ENCODE measurements at places on chromosomes 12 and 14. TPM values are rescaled to one million over a fixed set of nuclear protein-coding genes. Genes with fewer than 3 reads are reported as not detected.

GRCh38 chr12:503111-503761 lies 43.5 kb downstream of the B4GALNT3 start:
- DNase-seq, result no peak

DNA sequence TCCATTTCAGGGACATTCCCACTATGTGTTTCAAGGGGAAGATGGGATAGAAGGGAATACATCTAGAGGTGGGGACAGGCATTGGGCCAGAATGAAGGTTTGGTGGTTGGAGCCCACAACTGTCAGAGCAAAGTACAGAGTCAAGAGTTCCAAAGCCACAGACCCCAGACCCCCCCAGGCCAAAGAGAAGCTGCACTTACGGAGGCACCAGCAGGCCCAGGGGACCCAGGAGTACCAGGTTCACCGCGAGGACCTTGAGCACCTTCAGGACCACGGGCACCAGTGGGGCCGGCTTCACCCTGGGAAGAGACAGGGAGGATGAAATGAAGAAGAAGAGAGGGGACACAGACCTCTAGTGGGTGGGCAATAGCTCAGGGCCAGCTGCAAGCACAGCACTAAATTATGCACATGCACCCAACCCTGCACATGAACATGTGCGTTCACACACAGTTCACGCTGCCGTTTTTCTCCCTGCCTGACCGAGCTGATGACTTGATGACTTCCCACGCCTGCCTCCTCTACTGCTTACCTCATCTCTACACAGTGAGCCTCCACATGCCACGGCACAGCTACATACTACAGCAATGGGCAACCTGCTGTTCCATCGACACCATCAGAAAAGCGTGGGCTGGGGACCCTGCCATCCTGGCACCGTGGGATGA lies 16.7 kb downstream of the COL2A1 start:
- no peak for DNase-seq

- DNase-seq, result no peak
Measured at GRCh38 chr12:119375075-119375882, 40.8 kb downstream of the CCDC60 start.

DNA sequence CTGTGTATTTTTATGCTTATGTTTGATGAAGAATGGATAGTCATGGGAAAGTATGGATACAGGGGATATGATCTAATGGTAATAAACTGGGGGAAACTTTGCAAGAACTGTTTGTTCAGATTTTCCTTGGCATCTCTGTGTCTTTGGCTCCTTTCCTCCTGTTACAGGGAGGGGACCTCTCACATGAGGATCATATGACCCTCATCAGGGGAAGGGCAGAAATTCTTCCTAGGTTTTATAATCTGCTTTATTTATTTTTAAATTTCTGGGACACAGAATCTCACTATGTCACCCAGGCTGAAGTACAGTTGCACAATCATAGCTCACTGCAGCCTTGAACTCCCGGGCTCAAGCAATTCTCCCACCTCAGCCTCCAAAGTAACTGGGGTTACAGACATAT lies 526.5 kb downstream of the CCER1 start:
- DNase-seq, result no peak

- DNase-seq, result no peak
Measured at GRCh38 chr14:99586054-99586760, 17.8 kb downstream of the CCDC85C start.

The SOCS2 gene
- 33.8 TPM for total RNA-seq

Measured in Panc1 (cell line).